ENCODE measurements at places on chromosomes 5 and 9.
A peak's percentile ranks its signal among the peaks of the same experiment; 100 is the strongest.

GRCh38 chr9:21709464-21710058 is 92.9 kb upstream of the MTAP start:
- DNase-seq = peak; percentile 73

GRCh38 chr5:108642170-108642906 is 105.4 kb upstream of the FER start:
- peak; percentile 56 for DNase-seq

- no peak for DNase-seq
These were observed 69.5 kb upstream of the HSPB3 start for GRCh38 chr5:54385994-54386393.

- no peak for DNase-seq
These were observed 332.1 kb downstream of the DIRAS2 start for GRCh38 chr9:90310521-90310876.

DNA sequence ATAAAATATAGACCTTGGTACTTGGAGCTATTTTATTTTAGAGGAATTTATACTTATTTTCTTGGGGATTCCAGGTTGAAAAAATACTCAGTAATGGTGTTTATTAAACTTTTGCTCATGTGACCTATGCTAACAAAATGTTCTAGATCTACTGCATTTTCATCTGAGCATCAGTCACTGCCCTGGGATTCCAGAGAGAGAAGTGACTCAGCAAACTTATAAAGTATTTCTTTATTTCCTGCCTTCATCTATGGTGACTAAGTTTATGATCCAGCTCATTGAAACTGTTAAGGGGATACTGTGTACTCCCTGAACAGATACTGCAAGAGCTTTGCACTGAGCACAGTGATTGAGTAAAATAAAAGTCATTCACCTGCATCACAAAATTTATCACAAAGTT is 298.5 kb upstream of the CDH18 start:
- no peak for DNase-seq

- peak; percentile 73 for DNase-seq
These were observed 23.4 kb downstream of the SPACA9 start for GRCh38 chr9:132901858-132902831.
